Inflammatory macrophage (primary cell): ENCODE measurements at places on chromosomes 11 and 22.

DNA sequence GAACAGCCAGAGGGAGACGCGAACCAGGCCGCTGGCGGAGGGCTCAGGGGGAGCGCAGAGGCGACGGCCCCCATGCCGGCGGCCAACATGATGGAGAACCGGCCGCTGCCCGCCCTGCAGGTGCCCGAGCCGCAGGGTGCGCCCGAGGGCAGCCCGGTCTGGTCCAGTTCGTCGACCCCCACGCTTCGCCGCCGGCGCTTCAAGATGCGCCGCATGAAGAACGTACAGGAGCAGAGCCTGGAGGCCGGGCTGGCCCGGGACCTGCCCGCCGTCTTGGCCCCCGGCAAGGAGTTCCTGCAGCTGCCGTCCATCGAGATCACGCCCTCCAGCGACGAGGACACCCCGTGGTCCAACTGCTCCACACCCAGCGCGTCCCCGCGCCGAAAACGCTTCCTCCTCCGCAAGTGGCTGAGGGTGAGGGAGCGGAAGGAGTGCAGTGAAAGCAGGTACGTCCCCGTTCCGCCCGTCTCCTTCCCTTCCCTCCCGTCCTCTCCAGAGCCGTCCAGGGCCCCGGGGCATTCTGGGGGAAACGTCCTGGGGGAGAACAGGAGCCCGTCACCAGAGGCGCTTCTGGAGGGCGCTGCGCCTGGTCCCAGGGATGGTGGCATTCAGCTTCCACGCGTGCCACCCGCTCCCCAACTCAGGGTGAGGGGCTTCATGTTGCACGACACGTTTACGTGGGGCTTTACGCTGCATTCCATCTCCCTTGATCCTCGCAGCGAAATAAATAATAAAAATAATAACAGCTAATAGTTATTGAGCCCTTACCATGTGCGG, 840 bp downstream of the GRAMD1B start:
- peak; percentile 76 for DNase-seq

- DNase-seq, result no peak
Observed at GRCh38 chr11:19370100-19370861, 129.5 kb upstream of the E2F8 start.

- no peak for DNase-seq
Observed at GRCh38 chr11:2940921-2941821, 12.0 kb upstream of the PHLDA2 start.

- DNase-seq, result peak; percentile 70
Observed at GRCh38 chr22:21569459-21570170, 2.1 kb downstream of the UBE2L3 start.

GRCh38 chr11:129698212-129698611, 117.4 kb upstream of the TMEM45B start:
- DNase-seq, result peak; percentile 41
